Motor neuron (in vitro differentiated cells): ENCODE measurements at places on chromosomes 1 and 21.
A peak's percentile ranks its signal among the peaks of the same experiment; 100 is the strongest.

DNA sequence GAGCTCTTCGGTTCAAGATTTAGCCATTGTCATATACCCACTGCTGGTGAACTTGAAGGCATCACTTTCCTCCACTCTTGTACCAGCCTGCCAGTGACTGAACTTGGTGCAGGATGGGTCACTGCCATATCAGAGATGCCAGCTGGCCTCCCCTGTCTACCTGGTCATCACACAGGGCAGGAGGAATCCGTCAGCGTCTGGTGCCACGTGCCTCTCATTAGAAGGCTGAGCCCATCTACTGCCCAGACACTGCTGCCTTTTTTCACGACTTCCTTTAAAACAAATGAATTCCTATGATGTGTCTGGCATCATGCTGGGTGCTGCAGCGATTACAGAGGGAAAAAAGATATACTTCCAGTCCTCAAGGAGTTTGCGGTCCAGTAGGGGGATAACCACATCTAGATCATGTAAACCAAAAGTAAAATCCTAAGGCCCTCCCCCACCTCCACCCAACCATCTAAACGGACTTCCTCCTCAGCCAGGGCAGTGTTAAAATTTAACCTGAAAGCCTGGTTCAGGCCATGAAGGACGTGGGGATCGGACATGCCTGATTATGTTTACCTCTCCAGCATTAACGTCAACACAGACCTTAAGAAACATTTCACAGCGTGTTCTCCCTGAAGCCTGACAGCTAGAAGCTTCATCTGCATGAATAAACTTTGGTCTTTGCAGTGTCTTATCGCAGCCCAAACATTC, 29.2 kb upstream of the PDE9A start:
- no peak for ATAC-seq

- ATAC-seq = no peak
Observed at GRCh38 chr1:206050655-206051235, 2.2 kb upstream of the RHEX start.

DNA sequence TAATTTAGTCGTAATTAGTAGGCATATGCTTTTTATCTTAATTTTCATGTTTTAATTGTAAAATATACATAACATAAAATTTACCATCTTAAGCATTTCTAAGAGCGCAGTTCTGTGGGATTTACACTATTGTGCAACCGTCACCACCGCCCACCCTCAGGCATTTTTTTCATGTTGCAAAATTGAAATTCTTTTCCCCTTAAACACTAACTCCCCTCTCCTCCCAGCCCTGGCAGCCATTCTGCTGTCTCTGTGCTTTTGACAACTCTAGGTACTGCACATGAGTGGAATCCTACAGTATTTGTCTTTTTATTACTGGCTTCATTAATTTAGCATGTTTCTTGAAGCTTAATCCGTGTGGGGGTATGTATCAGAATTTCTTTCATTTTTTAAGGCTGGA, 7.8 kb downstream of the PIK3CD start:
- peak; percentile 72 for ATAC-seq

DNA sequence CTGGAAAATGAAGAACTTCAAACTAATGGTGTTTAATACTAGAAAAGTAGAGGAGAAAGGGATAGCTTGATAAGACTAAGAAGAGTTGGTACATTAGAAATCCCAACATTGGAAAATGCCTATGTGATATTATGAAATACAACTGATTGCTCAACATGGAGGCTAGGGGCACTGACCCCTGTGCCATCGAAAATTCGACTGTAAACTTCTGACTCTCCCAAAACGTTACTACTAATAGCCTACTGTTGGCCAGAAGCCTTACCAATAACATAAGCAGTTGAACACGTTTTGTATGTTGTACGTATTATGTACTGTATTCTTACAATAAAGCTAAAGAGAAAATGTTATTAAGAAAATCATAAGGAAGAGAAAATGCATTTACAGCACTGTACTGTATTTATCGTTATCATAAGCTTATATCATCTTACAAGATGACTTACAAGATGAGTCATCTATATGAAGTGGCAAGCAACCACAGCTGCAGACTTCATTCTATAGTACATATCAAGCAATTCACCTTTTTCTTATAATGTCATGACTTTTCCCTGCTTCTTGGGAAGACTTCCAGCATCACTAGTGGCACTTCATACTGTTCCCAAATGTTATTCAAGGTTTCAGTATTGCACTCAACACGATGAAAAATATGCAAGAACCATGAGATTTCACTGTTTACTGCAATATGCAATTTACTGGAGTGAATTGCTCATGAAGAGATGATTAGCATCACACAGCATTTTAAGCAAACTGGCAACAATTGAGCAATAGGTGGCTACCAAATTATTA, 12.9 kb upstream of the CTSK start:
- peak; percentile 54 for ATAC-seq
